ENCODE measurements at places on chromosomes 11 and 22.

DNA sequence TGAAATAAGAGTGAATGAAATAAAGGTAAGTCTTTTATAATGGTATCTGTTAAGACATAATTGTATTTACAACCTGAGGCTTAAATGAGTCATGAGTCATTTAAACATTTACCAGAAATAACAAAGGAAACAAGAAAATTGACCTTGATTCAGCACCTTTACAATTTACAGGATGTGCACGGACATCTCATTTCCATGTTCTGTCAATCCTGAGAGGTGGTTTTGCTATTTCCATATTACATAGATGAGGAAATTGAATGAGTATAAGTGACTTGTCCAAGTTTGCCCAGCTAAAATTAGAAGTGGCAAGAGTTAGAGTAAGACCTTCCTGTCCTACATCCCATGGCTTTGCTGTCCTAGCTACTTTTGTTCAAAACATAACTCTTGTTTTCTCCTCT lies 89.1 kb downstream of the TRIM44 start:
- DNase-seq = no peak

GRCh38 chr22:45310977-45311531 lies 1.3 kb downstream of the FAM118A start:
- DNase-seq = no peak

DNA sequence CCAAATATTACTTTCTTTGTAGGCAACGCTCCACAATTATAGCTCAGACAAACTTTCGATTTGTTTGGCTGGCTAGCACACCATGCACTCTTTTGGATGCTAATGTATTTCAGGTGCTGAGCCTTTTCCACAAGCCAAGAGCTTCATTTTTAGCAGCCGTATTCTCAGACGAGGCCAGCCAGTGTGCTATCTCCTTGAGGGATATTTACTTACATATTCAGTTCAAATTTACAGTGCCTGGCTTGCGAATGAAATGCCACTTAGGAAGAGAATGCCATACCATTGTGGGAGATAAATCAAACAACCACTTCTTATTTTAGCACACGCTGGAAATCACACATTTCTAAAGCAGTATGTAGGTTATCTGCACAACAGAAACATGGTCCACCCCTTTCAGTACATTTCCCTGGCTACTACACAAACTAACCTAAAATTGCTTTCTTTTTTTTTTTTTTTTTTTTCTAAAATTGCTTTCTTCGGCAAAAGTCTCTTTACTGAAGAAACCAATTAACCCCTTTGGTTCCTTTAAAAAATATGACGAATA lies 236.9 kb downstream of the CADM1 start:
- DNase-seq = no peak

- no peak for DNase-seq
Measured at GRCh38 chr11:96234866-96235441, 108.0 kb downstream of the MAML2 start.

- no peak for DNase-seq
Measured at GRCh38 chr11:118531597-118532084, 649 bp downstream of the TMEM25 start.

GRCh38 chr11:13262096-13262495 lies 15.5 kb upstream of the BMAL1 start:
- DNase-seq = no peak

DNA sequence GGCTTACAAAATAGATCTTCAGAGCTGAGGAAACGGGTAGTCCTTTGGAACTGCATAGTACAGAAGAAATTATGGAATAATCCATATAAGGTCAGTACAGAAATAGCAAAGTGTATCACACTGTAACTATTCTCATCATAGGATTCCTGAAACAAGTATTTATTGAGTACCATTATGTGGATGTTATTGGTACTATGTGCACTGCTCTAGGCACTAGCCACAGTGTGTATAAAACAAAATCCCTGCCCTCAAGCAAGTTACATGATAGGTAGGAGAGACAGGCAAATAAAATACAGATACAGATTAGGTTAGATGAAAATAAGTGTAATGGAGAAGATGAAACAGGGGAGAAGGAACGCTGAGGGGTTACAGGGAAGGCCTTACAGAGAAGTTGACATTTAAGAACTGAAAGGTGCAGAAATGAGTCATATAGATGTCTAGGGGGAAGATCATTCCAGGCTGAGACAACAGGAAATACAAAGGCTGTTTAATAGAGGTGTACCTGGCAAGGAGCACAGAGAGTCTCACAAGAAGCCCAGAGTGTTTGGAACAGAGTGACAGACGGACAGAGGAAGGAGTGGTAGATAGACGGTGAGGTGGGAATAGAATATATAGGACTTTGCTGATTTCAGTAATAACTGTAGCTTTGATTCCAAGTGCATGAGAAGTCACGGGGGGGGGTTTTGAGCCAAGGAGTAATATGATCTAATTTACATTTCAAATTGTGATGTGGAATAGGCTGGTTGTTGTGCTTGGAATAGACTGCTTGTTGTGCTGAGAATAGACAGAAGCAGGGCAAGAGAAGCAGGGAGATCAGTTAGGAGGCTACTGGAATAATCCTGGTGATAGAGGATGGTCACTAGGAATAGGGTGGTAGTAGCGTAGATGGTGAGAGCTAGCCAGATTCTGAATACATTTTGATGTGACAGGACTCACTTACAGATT lies 13.7 kb downstream of the RNF141 start:
- no peak for DNase-seq

- DNase-seq = no peak
Measured at GRCh38 chr11:126547691-126548090, 192.2 kb downstream of the ST3GAL4 start.

DNA sequence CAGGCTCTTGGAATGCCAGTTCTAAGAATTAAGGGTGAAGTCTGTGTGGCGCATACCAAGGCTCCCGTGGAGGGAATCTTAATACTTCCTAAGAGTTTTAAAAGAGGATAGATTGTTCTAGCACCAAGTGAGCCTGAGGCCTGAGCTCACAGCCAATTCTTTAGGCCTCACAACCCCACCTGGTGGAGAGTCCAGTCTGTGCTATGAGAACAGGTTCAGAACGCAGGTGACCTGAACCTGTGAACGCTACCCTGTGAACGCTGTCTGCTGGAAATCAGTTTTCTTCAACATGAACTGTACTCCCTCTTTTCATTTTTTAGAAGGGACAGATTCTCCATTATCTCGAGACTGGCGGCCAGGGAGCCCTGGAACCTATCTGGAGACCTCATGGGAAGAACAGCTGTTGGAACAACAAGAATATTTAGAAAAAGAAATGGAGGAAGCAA lies 43.2 kb upstream of the DLAT start:
- peak; percentile 45 for DNase-seq

- DNase-seq = no peak
Measured at GRCh38 chr11:121723246-121723741, 270.5 kb upstream of the SORL1-AS1 start.

DNA sequence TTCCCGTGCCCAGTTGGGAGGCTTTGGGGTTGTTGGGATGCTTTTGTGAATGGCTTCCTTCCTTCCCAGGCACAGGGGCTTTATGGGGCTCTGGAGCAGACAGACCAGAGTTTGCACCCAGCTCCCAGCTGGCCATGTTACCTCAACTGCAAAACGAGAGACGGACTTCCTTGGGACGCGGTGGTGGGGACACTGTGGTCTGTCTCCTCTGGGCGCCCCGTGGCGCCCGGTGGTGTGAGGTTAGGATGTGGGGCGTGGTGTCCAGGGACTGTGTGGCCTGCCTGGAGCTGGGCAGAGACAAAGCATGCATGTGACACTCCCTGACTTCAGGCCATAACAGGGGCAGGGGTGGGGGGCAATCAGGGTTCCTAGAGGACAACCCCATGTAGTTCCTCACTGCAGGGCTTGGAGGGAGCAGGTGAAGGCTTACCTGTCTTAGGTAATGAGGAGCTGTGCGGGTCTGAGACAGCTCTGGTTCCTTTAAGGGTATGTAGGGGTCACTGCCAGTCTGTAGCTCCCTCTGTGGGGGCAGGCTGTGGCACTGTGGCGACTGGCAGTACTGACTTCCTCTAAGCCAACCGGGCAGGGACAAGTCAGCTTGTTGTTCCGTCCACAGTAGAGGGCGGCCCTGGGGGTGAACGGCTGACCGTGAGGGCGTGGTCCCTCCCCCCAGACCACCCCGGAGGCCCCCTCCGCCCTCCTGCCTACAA lies 14.4 kb downstream of the KCNQ1 start:
- no peak for DNase-seq

- DNase-seq = no peak
Measured at GRCh38 chr11:33656768-33657167, 43.9 kb downstream of the C11orf91 start.

DNA sequence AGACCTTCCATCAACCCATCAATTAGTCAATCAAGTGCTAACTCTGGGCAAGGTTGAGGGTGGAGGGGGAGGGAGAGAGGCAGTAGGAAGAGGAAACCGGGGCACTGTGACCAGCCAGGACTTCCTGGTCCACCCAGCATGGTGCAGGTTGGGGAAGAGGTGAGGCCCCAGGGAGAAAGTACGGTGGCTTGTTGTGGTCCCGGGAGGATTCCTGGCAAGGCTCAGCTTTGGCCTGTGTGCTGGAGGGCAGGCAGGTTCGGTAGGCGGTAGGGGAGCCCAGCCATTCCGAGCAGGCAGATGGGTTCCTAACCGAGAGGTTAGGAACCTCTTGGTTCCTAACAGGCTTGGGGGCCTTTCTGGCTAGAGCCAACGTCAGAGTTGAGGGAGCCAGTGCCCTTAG lies 10.8 kb downstream of the ST14 start:
- DNase-seq = no peak

GRCh38 chr22:19448076-19448607 lies 631 bp upstream of the C22orf39 start:
- DNase-seq = no peak

GRCh38 chr11:19929655-19930054 lies 217.0 kb downstream of the NAV2 start:
- DNase-seq = no peak

GRCh38 chr11:10076458-10077141 lies 217.4 kb downstream of the SBF2 start:
- DNase-seq = peak; percentile 1

- DNase-seq = no peak
Measured at GRCh38 chr11:84590106-84590505, 1037.0 kb downstream of the DLG2 start.

GRCh38 chr11:11884774-11885481 lies 43.2 kb downstream of the USP47 start:
- DNase-seq = no peak

GRCh38 chr22:43333978-43334377 lies 9.2 kb downstream of the SCUBE1 start:
- DNase-seq = no peak

- DNase-seq = no peak
Measured at GRCh38 chr11:12285106-12285505, 92.3 kb upstream of the PARVA start.

DNA sequence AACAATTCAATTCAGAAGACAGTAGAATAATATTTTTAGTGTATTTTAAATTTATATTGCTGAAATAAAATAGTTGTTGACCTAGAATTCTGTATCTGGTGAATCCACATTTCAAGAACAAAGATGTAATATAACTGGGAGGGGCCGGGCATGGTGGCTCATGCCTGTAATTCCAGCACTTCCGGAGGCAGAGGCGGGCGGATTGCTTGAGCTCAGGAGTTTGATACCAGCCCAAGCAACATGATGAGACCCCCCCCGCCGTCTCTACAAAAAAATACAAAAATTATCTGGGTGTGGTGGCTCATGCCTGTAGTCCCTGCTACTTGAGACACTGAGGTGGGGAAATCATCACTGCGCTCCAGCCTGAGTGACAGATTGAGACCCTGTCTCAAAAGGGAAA lies 72.6 kb downstream of the CD82 start:
- no peak for DNase-seq

DNA sequence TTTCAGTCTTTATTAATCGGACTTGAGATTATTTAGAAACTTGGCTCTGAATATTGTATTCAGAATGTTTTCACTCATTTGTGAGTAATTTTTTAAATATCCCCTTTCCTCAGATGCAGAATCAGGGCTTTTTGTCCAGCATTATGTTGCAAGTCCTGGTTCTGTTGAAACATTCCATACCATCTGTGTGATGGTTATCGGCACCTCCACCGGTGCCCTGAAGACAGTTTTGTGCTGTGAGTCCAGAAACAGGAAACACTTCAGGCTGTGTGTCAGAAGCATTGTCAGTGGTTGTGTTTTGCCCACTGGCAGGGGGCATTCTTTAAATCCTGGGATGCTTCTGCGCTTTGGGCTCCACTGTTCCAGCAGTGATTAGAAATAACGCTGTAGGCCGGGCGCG lies 20.4 kb downstream of the CDPF1 start:
- no peak for DNase-seq

- DNase-seq = no peak
Measured at GRCh38 chr11:67486481-67487195, 3.8 kb downstream of the AIP start.

GRCh38 chr11:67675058-67675747 lies 780 bp upstream of the ALDH3B2 start:
- DNase-seq = no peak

- no peak for DNase-seq
Measured at GRCh38 chr11:1908618-1909017, 10.9 kb upstream of the TNNT3 start.

DNA sequence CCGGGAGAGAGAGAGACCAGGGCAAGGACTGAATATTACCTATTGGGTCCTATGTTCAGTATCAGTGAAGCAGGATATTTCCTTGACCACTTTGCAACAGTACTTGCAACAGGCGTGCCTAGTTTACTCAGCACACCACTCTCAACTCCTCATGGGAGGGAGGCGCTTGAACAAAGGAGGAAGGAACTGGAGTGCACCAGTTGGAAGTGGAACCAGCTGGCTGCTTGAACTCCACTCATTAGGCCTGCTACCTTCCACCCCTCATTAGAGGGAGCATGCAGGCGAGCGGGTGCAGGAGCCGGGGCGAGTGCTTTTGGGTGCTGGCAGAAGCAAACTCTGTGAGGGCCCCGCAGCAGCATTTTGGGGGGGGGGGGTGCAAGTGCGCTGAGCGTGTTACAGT lies 1369.6 kb upstream of the RAG2 start:
- DNase-seq = no peak

DNA sequence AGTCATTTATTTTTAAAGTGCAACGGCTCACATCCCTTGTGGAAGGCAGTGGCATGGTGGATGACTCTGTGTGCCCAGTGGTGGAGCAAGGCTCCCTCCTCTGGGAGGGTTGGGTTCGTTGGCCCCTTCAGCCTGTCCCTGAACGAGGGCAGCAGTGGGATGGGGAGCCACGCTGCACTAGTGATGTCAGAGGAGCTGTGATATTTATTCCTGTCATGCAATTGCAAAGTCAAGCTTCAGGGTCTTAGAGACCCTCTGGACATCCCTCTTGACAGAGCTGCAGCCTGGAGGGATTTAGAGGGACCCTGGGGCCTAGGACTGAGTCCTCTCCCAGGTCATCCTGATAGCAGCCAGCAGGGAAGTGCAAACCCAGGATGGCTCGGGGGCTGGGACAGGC lies 78.2 kb upstream of the NARS2 start:
- no peak for DNase-seq

- no peak for DNase-seq
Measured at GRCh38 chr22:34950489-34950888, 115.5 kb upstream of the ISX start.

DNA sequence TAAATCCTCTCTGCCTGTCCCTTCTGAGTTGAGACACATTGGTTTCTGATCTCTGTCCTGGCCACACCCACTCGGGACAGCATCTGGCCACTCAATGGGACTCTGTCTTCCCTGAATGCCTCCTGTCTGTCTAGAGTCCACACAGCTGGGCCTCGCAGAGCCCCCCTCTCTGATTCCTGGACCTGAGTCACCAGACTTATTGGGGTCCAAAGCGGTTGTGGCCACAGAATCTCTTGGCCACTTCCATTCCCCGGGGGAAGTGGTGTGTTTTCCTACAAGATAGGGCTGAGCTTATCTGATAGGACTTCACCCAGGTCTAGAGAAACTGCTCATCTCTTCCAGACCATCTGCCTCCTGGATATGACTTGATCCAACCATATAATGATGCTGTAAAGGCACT lies 57.4 kb upstream of the WNT11 start:
- DNase-seq = no peak

All from stimulated activated CD4-positive, alpha-beta T cell treated with anti-CD3 and anti-CD28 coated beads, TNF-alpha, amount 100 ng/mL, for 4 hours (primary cell).